Stimulated activated CD8-positive, alpha-beta memory T cell treated with anti-CD3 and anti-CD28 coated beads, Interleukin-12 subunit alpha, Interleukin-12 subunit beta, amount 100 ng/mL, for 1 hour (primary cell): ENCODE measurements at places on chromosomes 16 and 17.

GRCh38 chr16:6947291-6947690 is 385.4 kb upstream of the RBFOX1 start:
- DNase-seq: no peak

DNA sequence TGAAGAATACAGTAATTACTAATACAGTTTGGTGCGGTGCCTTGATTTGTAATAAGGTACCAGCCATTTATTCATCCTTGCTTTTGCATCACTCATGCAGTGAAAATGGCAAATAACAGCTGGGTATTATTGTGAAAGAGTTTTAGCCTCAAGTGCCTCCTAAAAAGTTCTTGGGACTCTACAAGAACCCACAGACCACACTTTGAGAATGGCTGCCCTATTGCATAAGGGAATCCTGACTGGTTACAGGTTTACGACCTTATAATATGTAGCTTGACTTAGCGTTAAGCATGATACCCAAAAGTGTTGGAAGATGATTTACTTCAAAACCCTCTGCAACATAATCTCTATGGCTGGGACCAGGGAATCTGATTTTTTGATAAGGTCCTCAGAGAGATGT is 4.2 kb downstream of the MYH13 start:
- no peak for DNase-seq

DNA sequence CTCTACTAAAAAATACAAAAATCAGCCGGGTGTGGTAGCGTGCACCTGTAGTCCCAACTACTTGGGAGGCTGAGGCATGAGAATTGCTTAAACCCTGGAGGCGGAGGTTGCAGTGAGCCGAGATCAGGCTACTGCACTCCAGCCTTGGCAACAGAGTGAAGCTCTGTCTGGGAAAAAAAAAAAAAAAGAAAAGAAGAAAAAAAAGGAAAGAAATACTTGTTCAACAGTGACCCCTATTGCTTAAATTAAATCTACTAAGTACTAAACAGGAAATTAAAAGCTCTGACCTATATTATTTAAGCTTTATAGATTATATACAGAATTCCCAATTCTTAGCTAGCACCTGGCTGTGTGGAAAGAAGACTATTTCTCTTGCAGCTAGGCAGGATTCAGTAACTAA is 48.9 kb downstream of the FBXL20 start:
- DNase-seq: no peak

DNA sequence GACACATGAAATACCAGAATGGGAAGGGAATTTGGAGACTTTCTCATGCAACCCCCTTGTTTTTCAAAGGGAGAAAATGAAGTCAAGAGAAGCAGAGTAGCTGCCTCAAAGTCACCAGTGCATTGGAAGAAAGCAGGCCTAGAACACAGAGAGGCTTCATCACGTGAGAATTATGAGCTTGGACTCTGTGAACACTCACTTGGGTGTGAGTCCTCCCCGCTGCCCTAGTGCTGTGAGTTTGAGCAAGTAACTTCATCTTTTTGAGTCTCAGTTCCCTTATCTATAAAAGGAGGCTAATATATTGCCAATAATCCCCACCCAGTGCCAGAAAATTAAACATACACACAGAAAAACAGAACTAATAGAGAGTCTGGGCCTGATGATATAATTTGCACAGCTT is 315.8 kb downstream of the XYLT1 start:
- no peak for DNase-seq

GRCh38 chr17:31405890-31406371 is 14.5 kb downstream of the RAB11FIP4 start:
- no peak for DNase-seq
